Stimulated activated CD8-positive, alpha-beta memory T cell treated with anti-CD3 and anti-CD28 coated beads, Interleukin-4, amount 100 ng/mL, for 4 hours (primary cell): ENCODE measurements at places on chromosomes 4 and X.

GRCh38 chrX:119495734-119496726 lies 27.8 kb downstream of the SLC25A5 start:
- no peak for DNase-seq

DNA sequence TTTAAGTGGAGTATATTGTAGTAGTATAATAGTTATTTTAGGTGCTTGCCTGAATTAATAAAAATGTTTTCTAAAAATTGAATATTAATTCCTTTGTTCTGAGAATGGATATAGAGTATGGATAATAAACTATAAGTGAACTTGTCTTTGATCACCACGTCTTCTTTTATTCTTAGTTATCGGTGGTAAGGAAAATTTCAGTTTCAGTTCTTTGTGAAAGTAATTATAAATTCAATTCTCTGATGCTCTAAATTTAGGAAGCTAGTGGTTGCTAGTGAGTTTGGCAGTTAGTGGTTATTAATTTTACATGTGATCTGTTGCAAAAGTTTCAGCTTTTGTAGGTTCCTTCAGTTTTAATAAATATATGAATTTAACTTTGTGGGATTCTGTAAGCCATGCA lies 30.8 kb downstream of the MRPL1 start:
- no peak for DNase-seq

GRCh38 chrX:63503541-63503940 lies 152.4 kb upstream of the SPIN4 start:
- no peak for DNase-seq

DNA sequence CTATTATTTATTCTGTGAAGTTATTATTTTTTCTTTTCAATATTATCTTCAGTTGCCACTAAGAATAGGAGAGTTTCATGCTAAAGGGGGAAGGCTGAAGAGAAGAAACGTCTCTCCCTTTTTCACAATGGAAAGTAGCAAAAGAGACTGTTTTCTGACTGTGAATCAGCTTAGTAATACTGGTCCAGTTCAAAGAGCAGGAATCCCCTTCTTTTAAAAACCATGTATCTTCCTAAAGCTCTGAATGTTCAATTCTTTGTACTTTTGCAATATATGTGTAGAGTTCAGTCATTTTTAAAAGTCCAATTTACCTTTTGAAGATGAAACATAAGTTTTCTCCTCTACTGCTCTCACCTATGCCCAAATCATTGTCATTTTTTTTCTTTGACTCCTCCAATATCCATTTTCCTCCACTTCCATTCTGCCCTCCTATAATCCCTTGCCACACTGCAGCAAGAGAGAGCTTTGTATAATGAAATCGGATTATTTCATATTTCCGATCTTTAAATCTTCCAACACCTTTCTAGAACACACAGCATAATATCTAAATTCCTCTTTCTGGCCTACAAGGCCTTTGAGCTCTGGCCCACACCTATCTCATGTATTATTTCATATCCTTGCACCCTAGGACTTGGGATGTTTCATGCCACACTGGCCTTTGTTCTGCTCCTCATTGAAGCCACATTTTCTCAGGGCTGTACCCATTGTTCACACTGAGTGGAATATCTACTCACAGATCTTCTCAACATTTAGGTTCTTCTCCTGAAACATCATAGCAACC lies 195.3 kb downstream of the CAMK2D start:
- no peak for DNase-seq

DNA sequence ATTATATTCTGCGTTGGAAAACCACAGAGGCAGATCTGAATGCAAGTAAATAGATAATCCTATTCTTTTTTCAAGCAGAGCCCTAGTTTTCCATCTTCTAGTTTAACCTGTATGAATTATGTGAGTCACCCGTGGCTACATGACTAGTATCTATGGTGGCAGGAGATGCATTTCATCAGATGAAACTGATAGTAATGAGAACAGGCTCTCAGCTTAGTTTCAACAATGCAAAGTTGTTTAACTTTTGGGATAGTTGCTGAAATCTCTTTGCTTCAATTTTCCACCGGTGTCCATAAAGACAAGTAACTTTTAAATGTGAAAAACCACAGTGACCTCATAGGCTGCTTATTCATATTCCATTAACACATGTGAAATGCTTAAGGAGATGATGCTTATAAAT lies 1317.4 kb upstream of the TENM3 start:
- DNase-seq: no peak

DNA sequence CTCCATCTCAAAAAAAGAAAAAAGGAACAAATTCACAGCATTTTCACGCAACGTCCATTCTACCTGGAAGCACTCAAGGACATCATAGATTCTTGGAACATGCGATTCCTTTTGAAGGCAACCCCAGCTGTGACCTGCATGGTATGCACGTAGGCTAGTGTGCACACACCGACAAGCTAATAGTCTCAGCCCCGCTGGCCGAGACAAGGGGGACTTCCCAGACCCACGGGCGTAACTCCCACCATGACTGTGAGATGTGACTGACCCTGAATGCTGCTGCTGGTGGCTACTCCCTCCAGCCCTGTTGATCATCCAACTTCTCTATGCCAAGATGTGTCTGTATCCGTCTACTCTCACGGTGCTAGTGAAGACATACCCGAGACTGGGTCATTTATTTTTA lies 78.3 kb downstream of the CRLF2 start:
- no peak for DNase-seq

GRCh38 chr4:128168701-128169100 lies 107.6 kb downstream of the LARP1B start:
- DNase-seq: no peak

GRCh38 chrX:8868906-8869305 lies 67.7 kb upstream of the FAM9A start:
- no peak for DNase-seq

GRCh38 chrX:13373431-13374187 lies 53.8 kb upstream of the ATXN3L start:
- DNase-seq: no peak

DNA sequence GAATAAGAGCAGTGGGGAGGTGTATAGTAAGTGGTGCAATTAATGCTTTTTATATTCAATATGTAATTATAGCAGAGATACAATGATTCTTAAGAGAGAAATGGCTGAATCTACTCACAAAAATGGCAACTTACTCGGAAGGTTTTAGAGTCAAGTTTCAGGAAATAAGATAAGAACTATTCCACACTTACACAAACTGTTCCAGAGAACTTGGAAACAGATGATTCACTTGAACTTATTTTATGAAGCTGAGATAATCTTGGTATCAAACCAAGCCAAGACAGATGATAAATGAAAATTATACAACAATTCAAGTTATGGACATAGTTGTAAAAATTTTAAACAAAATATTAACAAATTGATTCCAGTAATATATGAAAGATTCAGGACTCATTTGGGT lies 311.3 kb upstream of the HS3ST1 start:
- DNase-seq: no peak

DNA sequence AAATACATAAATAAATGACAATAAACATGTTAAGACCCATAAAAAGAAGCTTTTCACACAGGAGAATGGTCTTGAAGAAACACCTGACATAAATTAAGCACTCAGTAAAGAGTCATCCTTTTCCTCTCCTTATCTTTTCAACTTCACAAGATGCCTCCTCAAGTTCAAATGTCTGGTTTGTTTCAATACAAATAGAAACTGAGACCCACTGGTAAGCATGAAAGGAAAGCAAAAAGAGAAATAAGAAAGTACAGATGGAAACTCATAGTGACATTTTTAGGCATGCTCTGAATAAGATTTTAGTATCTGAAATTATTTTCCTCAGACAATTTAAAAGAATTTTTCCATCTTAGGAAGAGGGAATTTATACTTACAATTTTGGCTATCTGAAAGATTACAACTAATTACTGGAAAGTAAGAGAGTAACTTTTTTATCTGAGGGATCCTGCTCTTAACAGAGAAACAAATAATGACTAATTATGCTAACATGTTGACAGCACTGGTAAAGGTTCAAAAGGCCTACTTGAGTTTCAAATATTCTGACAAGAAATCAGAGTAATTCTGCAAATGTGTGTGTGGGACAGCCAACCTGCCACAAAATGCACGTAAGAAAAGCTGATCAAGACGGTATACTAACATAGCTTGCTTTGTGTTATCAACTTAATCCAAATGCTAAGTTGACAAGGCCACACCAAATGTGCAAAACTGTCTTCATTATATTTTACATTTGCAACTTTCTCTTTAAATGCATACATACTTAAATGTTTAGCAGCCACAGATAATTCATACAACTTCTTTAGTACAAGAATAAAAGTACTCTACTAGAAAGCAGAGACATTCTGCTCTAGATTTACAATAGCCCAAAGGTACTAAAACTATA lies 113.0 kb downstream of the IQCM start:
- no peak for DNase-seq

GRCh38 chr4:101785486-101785885 lies 5.0 kb upstream of the BANK1 start:
- DNase-seq: no peak

GRCh38 chr4:188639479-188640100 lies 500.3 kb downstream of the TRIML1 start:
- no peak for DNase-seq

DNA sequence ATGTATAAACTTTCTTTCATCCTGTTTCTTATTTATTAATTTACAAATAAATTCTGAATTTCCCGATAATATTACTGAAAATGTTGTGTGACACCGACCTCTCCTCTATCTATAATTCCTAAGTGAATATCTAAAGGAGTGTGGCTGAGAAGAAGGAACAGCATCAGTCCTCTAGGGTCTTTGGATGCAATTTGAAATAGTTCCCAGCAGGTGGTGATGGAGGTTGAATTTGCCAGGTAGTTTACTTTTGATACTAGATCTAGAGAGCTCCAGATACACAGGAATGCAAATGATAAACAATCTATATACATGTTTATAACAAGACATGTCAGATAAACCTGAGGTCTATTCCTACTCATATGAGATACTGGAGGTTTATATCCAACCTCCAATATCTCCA lies 305.4 kb downstream of the PCDH18 start:
- DNase-seq: no peak

DNA sequence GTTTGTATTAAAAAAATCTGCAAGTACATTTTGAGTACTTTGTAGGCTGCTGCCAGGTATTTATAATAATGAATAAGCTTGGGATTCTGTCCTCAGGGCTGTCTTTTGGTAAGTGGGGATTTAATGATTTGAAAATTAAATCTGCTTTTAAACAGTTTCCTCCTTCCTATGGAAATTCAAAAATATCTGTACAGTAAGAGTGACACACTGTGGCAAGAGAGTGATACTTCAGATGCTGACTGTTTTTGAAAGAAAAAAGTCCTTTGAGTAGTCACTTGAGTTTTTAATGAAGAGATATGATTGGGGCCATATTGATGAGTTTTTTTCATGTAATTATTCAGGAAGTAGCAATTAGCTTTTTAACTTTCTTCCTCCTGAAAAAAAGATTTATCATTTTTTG lies 49.2 kb downstream of the SMARCAD1 start:
- DNase-seq: no peak

GRCh38 chr4:109077505-109077904 lies 225.0 kb downstream of the COL25A1 start:
- DNase-seq: no peak

- DNase-seq: no peak
Measured at GRCh38 chr4:24262084-24262483, 322.3 kb downstream of the DHX15 start.

DNA sequence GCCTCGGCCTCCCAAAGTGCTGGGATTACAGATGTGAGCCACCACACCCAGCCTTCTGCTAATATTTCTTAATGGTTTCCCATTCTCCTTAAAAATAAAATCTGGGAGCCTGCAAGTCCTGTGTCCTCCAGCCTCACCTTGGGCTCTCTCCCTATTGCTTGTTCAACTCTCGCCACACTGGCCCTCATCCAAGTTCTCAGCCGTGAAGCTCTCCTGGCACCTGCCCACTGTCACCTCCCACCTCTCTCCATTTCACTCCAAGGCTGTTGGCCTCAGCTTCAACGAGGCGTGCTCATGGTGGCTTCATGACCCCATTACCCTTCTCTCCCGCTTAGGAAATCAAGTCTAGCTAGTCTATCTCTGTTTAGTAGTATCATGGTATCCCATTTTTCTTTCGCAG lies 9.5 kb upstream of the ETNPPL start:
- DNase-seq: no peak

GRCh38 chrX:40871385-40872082 lies 136.2 kb upstream of the MED14 start:
- DNase-seq: no peak

GRCh38 chr4:110484029-110484428 lies 8.1 kb downstream of the ENPEP start:
- no peak for DNase-seq

DNA sequence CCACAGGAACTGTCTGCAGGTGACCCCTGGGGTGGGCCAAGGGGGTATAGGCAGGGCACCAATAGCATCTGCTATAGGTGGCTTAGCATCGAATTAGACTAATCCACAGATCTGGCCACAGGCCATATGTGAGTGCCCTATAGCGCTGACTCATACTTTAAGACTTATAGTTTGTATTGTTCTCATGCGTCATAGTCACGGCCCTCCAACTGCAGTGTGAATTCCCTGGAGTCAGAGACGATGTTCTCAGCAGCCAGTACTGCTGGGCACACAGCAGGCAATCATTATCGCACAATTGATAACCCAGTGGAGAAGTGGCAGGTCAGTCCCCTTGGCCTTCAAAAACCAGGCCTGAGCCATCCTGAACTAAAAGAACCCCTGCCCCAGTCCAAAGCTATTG lies 58.1 kb downstream of the ADGRG2 start:
- DNase-seq: no peak

DNA sequence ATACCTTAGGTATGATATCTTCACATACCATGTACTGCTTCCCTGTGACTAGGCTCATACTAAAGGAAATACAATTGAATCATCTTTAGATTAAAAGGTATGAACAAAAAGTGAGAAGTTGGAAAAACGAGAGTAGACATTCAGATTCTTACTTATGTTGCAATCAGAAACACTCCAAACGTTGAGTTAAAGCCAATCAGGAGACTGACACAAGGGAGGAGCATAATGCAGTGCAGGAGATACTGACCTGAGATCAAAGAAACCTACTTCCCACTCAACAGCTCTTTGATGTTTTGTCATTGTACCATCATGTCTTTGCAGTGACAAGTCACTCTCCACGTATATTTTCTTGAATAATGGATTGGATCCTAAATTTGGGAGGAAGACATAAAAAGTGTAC lies 8.9 kb upstream of the PCDH18 start:
- no peak for DNase-seq
